ENCODE measurements at places on chromosomes 5 and 9.

GRCh38 chr5:93741136-93741811 is at the start of gene POU5F2:
Gene POU5F2 (minus strand): TSS chr5:93741600. CDS start chr5:93741563, 37 bp downstream.
- no peak for DNase-seq

DNA sequence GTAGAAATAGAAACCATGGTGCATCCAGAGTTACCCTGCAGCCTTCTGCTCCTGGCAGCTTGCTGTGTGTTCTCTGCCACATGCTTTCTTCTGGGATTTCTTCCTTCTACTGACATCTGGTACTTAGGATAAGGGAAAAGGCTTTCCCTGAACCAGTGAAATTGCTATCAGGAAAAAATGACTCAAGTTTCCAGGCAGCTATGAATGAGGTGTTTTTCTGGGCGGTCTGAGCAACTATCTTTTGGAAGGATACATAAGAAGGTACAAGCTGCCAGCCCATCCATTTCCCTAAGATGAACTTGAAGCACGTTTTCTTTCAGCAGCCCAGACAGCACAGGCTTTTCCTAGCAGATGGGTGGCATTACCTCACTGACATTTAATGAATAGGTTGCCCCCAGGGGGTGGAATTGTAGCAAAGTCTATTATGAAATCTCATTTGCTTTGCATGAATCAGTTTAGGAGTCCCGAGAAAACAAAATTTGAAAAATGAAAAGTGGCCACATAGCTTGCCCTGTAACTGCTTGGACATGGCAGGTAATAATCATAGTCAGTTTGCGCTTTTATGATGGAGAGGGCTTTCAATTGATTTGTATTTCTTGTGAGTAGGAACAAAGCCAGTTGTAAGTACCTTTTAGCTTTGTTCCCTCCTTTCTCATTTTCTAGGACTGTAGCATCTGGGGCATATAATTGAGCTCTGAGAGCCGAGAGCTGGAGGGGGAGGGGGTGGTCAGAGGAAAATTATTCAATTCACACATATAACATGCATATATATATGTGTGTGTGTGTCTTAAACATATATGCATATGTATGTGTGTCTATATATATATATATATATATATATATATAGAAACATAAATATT is 108.5 kb downstream of the C9orf152 start:
- DNase-seq = no peak

GRCh38 chr5:119411361-119412278 is 40.7 kb upstream of the HSD17B4 start:
- peak; percentile 18 for DNase-seq

DNA sequence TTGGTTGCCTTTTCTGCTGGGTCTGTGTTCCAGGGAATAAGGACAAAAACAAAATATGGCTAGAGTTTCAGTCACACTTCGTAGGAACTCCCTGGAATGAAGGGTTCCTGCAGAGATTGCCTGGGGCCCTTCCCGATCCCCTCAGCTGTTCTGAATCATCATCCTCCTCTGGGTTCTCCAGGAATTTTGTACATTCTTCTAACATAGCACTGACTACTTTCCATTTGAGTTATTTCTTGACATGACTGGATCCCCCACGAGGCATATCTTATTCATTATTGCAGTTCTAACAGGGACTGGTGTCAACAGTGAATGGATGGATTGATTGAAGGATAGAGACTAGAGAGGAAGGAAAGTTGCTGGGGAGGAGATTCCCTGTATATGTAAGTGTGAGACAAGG is 49.2 kb upstream of the TNC start:
- DNase-seq = no peak

DNA sequence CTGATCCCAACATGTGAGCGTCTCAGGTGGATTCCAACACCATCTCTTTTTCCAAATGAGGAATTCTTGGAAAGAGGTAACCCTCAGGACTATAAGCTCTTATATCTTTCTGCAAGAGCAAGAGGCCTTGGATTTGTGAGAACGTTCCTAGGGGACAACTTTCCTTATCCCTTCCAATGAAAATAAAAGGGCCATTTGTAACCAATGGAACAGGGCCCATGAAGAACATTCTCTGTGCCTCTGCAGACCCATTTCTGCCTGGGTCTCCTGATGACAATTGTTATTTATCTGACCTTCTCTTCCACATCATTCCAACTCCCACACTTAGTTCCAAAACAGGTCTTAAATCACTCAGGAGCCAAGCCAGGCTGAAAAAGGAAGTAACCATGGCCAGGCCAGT is 202.6 kb downstream of the ZNF462 start:
- no peak for DNase-seq

GRCh38 chr9:111029260-111029659 is 9.0 kb downstream of the LPAR1 start:
- no peak for DNase-seq

GRCh38 chr9:110745676-110746075 is 77.1 kb downstream of the MUSK start:
- no peak for DNase-seq

DNA sequence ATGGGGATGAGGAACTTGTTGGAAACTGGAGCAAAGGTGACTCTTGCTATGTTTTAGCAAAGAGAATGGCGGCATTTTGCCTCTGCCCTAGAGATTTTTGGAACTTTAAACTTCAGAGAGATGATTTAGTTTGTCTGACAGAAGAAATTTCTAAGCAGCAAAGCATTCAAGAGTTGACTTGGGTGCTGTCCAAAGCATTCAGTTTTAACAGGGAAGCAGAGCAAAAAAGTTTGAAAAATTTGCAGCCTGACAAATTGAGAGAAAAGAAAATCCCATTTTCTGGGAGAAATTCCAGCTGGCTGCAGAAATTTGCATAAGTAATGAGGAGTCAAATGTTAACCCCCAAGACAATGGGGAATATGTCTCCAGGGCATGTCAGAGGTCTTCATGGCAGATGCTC is 682.3 kb upstream of the ST8SIA4 start:
- DNase-seq = no peak

DNA sequence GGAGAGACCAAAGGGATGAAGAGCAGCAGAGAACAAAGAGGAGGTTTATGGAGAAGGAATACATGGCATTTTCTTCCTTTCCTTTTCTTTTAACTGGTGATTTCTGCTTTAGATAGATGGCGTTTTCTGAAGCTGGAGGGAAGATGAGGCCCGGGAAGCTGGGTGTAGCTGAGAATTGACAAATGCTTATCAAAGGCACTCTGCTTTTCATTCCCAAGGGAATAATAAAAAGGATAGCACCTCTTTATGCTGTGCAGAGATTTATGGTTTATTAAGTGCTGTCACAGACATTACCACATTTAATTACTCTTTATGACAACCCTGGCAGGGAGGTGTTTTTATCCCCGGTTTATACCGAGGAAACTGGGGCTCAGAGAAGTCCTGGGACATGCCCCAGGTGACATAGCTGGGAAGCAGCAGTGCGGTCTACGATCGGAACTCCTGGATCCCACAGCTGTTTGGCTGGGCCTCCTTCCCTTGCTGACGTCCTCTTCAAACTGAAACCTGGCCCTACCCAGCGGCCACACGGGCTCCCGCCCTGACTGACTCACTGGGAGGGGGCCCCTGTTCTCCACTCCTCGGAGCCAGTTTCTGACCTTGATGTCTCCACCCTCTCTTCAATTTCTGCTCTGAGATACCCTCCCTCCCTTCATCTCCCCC is 8.2 kb upstream of the EPB41L4B start:
- DNase-seq = no peak

GRCh38 chr5:132820162-132820754 is 7.2 kb downstream of the SOWAHA start:
- DNase-seq = peak; percentile 72

- no peak for DNase-seq
Measured at GRCh38 chr9:136565086-136565714, 19.4 kb upstream of the NOTCH1 start.

DNA sequence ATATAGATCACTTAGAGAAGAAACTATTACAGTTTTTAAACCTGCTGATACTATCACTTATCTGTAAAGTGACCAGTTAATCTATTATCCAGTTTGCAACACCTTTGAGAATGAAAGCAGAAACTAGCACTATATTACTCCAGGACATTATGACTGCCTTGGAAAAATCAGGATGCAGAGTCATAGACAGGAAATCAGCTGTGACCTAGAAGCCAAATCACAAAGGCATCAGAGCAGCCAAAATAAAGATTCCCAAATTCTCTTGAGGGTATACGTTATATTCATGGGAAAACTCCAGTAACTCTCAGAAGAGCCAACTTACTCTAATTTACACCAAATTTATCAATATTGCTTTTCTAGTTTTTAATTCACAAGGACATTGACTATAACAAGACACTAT is 49.9 kb downstream of the CDO1 start:
- DNase-seq = no peak

GRCh38 chr5:36407396-36407795 is 105.7 kb upstream of the RANBP3L start:
- DNase-seq = no peak

DNA sequence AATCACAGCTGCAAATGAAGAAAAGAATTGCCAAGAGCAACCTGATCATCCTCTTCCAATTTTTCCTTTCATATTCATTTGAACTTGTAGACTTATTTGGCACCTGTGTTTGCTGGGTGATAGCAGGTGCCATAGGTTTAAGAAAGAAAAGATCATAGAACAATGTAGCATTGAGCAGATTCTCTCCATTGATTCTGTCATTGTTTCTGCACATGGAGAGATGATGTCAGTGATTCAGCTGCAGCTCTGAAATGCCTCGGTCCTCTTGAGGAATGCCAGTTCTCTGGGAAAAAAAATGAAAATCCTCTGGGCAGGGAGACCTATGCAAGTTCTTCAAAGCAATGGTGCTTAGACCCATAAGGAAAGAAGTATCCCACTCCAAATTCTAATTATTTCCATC is 418.1 kb upstream of the KLF4 start:
- no peak for DNase-seq

GRCh38 chr5:92674321-92674720 is 906.7 kb downstream of the NR2F1-AS1 start:
- DNase-seq = no peak

GRCh38 chr5:125837866-125838265 is 585.3 kb upstream of the GRAMD2B start:
- no peak for DNase-seq

DNA sequence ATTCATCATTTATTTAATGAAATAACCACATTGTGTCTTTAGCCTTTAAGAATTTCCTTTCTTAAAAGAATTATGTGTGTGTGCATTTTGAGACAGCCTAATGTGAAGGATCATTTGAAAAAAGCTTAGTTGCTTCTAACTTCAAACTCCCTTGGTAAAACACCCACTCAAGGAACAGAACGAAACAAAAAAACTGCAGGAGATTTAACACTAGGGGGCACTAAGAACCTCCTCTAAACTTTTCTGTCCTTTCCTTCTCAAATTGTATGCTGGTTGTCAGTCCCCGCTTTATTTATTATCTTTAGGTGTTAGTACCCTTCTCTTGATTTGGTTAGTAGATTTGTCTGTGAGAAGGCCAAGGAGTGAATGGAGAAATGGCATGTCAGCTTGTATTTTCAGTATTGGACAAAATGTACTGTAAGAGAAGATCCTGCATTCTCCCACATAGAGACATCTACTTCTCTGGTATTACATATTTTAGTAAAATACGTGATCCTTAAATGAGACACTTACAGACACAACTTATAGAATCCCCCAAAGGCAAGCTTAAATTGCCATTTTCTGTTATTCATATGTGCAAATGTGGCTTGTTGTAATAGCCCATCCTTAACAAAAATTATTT is 229.7 kb downstream of the MRPS30 start:
- peak; percentile 26 for DNase-seq

DNA sequence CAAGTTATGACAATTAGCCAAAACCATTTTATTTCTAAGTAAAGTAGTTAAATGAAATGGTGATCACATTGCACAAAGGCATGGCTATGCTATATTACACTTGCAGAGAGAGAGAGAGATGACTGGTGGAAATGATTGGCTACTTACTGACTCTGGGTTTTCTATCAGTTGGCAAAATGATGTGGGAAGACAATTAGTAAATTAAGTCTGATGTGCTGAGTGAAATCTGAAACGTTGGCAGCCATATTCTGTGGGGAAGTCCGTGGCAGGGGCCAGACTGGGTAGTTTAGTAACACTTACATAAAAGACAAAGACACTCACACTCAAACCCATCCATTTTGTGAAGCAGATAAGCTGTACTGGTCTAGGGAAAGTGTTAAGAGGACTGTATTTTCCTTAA is 61.6 kb downstream of the ANXA1 start:
- DNase-seq = no peak

DNA sequence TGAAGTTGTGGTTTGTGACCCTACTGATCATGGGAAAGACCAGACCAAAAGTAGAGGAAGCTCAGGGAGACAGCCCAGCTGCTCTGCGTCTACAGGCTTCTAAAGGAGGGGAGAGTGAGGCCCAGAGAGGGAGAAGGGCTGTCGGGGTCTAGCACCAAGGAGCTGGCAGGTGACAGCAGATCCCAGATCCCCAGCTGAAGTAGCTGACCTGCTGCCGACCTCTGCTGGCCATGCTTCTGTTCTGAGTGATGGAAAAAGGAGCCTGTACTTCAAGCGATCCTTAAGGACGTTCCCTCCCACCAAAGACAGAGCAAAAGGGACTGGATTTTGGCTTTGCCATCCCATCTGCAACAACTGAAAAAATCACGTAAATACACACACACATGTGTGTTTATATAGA is 22.7 kb upstream of the QSOX2 start:
- no peak for DNase-seq

- DNase-seq = no peak
Measured at GRCh38 chr5:38806775-38807258, 39.0 kb upstream of the OSMR start.

DNA sequence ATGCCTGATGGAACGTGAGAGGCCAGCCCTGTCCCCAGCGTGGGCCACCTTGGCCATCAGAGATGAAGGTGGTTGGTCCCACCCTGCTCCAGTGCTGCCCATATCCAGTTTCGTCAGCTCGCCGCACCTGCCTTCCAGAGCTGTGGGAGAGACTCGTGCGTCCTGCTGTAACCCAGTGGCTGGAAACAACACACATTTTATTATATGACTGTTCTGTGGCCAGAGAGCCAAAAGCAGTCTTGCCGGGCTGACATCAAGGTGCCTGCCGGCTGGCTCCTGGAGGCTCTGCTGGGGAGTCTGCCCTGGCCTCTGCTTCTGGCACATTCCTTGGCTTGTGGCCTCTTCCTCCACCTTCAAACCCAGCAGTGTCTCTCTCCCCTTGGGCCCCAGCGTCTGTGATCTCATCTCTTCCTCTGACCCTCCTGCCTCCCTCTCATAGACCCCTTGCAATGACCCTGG is 94.7 kb downstream of the RXRA start:
- no peak for DNase-seq

GRCh38 chr9:12680757-12681156 is 12.4 kb upstream of the TYRP1 start:
- no peak for DNase-seq
